Hematopoietic multipotent progenitor cell treated with erythropoietin and hydrocortisone succinate and interleukin-3 and kit ligand, for 15 days (in vitro differentiated cells): ENCODE measurements at places on chromosomes 3 and 15.

- no peak for DNase-seq
Observed at GRCh38 chr15:98025237-98025636, 64.7 kb downstream of the ARRDC4 start.

DNA sequence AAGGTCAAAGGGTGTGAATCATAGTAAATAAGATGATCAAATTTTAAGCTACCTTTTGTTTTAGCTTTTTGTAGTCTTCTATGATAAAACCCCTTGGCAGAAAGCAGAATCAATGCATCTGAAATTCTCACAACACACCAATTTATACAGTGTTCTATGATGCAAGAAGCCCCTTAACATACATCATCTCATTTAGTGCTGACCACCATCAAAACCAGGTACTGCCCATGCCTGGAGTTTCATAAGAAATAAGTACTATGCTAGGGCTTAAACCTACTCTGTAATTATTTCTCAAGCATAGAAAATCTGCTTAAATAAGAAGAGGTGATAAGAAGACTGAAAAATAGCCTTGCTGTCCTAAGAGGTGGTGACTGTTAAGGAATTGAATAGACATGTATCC, 67.6 kb downstream of the NBEAL2 start:
- DNase-seq, result no peak

DNA sequence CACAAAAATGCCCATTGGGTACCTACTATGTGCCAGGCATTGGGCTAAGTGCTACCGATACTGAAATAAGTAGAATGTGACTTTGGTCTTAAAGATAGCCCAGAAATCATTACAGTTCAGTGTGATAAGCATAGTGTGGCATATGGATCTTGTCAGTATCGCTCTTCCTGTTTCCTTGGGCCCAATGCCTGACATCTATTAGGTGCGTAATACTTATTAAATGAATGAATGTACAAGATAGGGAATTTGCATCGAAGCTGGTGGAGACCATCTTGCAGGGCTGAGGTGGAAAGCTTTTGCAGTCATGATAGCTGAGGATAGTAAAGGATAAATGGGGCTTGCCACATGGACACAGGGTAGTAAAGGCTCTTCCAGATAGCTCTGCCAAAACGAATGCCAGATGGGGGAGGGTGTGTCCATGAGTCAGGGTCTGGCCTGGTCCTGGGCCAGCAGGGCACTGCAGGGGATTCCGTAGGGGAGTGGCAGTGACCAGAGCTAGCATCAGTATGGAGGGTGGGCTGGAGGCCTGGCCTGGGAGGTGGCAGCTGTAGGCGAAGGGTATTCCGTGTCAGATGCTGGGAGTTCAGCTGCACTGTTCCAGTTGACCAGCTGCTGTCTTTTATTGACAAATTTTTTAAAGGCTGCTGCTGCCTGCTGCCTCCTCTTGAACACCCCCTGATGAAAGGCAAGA, 23.5 kb downstream of the TSEN2 start:
- DNase-seq, result no peak

DNA sequence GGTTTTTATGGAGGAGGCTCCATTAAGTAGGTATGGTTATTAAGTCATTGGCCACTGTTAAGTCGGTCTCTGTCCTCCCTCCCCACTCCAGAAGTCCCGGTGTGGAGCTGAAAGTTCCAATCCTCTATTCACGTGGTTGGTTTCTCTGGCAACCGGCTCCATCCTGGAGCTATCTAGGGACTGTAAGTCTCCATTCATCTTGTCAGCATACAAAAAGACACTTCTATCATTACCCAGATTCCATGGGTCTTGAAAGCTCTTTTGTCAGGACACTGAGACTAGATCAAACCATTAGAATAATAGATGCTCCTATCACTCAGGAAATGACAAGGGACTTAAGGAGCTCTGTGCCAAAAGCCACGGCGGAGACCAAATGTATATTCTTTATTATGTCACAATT, 110.3 kb downstream of the PIK3CB start:
- DNase-seq, result no peak

DNA sequence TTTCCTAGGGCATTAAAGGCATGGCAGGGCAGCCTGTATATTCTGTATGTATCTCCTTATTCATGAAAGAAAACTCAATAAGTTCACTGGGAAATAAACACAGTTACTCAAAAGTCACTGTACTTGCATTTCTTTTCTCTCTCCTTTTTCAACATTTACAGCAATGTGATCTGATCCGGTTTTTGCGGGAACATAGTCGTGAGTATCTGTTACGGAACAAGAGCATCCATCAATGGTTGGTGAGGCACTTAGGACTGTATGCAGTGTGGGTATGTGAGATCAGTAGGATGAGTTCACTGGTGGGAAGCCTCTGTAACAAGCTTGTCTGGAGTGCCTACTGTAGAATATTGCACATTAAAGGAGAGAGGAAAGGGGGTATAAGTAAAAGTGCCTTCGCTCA, 80.7 kb downstream of the COL6A5 start:
- DNase-seq, result no peak

GRCh38 chr3:13290941-13291340, 129.2 kb downstream of the NUP210 start:
- no peak for DNase-seq

DNA sequence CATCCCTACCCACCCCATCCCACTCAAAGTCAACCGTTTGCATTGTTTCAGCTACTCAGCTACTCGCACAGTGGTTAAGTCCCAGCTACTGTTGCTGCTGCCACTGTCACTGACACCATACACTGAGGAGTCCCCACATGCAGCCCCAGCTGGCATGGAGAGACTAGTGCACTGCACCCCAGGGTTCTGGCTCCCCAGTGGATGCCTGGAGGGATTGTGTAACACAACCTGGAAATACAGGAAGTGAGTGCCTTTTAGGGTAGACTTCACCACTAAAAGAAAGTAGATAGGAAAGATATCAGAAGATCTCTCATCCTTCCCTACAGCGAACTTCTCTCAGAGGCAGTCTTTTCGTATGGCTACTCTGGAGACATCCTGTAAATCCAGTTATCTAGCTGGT, 169.2 kb upstream of the STRIT1 start:
- DNase-seq, result no peak

- no peak for DNase-seq
Observed at GRCh38 chr15:81107889-81108288, 26.2 kb upstream of the CFAP161 start.

GRCh38 chr3:42368861-42369260, 41.5 kb downstream of the LYZL4 start:
- no peak for DNase-seq

- no peak for DNase-seq
Observed at GRCh38 chr15:67380921-67381320, 126.3 kb downstream of the IQCH start.

DNA sequence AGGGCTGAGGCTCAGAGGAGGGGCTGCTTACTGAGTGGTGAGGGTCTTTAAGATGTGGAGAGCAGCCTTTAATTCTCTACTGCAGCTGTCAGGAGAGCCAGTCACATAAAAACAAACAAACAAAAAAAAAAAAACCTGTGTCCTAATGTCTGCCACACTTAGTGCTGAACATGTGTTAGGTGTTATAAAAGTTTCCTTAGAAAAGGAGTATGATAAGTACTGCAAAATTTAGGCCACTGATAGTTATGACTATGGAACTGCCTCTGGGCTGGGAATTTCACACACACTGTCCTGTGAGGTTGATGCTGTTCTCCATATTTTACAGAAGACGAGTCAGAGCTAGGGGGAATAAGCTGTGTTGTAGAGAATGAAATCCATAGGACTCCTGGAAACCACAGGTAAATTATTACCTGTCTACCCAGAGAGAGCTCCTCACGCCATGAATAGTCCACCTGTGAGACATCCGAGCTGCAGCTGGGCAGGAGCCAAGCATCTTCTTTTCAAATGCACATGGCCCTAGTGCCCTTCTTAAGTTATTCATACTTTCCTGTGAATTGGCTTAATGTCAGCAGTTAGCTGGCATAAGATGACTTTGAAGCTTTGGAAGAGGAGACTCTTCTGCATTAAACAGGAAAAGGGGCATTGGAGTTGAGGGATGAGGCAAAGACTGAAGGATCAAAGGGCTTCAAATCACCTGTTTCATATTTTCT, 34.5 kb upstream of the SKOR1 start:
- DNase-seq, result no peak

GRCh38 chr3:186060222-186060621, 48.7 kb downstream of the ETV5 start:
- DNase-seq, result no peak

DNA sequence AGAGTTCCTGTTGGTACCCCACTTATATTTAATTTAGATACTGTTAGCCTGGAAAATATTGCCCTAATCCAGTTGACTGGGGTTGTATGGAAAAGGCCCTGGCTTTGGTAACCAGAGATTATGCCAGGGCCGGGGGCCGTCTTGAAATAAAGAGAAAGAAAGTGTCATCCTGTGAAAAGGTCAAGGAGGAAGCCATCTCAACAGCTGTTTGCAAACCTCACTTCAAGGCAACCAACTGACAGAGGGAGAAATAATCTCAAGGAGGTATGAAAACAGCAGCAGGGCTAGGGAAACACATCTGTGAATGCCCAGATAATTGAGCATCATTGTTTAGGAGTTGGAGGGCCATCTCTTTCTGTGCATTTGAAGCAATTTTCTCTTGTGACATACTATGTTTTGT, 190.8 kb downstream of the SUCLG2 start:
- no peak for DNase-seq
